Motor neuron (in vitro differentiated cells): ENCODE measurements at places on chromosomes 16 and 17. TPM values are rescaled to one million over a fixed set of nuclear protein-coding genes. Genes with fewer than 3 reads are reported as not detected.
A peak's percentile ranks its signal among the peaks of the same experiment; 100 is the strongest.

GRCh38 chr17:73772107-73772705, 128.0 kb upstream of the SDK2 start:
- ATAC-seq = no peak

RBFOX1 gene
- total RNA-seq = 65.3 and 72.8 TPM in 2 replicates

- ATAC-seq = no peak
Observed at GRCh38 chr16:75385507-75386152, 47.7 kb downstream of the CFDP1 start.

GRCh38 chr17:68033636-68034451, 1.7 kb upstream of the KPNA2 start:
- peak; percentile 44 for ATAC-seq

PPL gene
- 1.4 and 1.5 TPM in 2 replicates for total RNA-seq

PPP1R27 gene
- total RNA-seq = 1.0 and 1.2 TPM in 2 replicates

GRCh38 chr16:73482310-73482709, 434.4 kb upstream of the ZFHX3 start:
- peak; percentile 73 for ATAC-seq

DNAH17 gene
- total RNA-seq = 0.67 and 1.1 TPM in 2 replicates

GRCh38 chr17:68705714-68706076, 104.5 kb upstream of the FAM20A start:
- peak; percentile 6 for ATAC-seq

GRCh38 chr16:49858200-49859124, 2.5 kb upstream of the ZNF423 start:
- ATAC-seq = peak; percentile 43

GRCh38 chr16:21603928-21604327, 4.6 kb downstream of the METTL9 start:
- ATAC-seq = no peak

DNA sequence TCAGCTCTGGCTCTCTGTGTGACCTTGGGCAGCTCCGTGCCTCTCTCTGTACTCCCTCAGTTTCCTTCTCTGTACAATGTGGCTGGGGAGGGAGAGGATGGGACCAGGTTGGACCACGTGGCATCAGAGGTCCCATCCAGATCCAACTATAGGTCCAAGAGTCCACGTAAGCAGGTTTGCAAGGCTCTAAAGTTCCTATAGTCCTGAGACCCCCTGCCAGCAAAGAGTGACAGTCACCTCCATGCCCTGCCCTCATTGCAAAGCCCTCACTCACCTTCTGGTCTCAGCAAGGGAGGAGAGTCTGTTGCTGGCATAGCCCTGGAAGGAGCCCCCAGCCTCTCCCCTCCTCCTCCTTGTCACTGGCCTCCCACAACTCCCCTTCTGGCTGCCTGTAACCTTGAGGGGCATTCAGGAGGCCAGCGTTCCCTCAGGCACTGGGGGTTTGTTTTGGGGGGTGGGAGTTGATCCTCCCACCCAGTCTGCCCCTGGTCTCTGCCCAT, 6.1 kb upstream of the DRC7 start:
- ATAC-seq = no peak

DNA sequence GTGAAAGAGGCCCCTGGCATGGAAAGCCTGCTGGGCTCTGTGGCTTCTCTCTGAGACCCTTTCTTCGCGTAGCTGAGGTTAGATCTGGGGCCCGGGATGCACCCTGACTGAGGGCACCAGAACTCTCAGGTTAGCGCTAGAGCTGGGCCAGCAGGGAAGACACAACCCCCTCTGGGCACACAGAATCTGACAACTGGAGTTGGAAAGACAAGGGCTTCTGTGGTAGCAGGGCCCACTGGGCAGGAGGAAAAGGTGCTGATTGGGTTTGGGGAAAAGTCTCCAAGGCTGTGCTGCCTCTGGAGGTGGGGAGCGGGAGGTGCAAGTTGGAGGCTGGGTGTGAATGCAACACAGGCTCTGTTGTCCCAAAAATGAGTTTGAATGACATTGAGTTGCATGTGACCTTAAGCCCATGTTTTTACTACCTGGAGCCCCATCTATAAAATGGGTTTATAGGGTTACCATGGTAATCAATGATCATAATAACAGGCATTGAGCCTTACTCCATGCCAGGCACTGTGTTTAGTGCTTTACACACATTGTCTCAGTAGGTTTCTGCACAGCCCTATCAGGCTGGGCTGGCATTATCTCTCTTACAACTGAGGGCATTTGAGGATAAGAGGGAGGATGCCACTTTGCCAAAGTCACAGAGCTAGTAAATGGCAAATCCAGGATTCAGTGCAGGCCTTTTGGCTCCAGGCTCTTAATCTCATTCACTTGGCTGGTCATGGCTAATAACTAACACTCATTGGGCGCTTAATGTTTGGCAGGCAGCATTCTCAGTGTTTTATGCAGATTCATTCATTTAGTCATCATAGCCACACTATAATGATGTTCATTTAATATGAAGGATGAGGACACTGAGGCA, 9.5 kb upstream of the IGFBP4 start:
- peak; percentile 55 for ATAC-seq

- no peak for ATAC-seq
Observed at GRCh38 chr17:55722016-55722736, 488 bp downstream of the TMEM100 start.

AIPL1 gene
- 0.19 TPM in 1 of 2 replicates, not detected in the other for total RNA-seq

DNA sequence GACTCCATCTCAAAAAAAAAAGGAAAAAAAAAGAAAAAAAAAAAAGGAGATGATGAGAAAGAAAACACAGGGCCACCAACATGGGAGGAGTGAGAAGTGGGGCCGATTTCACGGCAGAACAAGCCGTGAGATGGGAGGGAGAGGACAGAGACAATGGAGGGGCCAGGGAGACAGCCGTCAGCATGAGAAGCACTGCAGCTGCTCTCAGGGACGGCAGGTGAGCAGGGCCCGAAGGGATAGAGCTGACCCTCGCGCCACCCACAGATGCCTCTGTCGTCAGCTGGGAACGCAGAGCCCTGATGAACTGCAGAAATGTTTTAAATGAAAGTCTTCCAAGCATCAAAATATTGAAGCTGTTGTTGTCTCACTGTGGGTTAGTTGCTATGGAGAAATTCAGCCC, 20.3 kb downstream of the PITPNM3 start:
- ATAC-seq = no peak

- ATAC-seq = no peak
Observed at GRCh38 chr17:60560860-60561257, 34.8 kb upstream of the APPBP2 start.

KRT31 gene
- 0.32 and 0.36 TPM in 2 replicates for total RNA-seq

ARHGAP23 gene
- 12.5 and 15.0 TPM in 2 replicates for total RNA-seq

DNA sequence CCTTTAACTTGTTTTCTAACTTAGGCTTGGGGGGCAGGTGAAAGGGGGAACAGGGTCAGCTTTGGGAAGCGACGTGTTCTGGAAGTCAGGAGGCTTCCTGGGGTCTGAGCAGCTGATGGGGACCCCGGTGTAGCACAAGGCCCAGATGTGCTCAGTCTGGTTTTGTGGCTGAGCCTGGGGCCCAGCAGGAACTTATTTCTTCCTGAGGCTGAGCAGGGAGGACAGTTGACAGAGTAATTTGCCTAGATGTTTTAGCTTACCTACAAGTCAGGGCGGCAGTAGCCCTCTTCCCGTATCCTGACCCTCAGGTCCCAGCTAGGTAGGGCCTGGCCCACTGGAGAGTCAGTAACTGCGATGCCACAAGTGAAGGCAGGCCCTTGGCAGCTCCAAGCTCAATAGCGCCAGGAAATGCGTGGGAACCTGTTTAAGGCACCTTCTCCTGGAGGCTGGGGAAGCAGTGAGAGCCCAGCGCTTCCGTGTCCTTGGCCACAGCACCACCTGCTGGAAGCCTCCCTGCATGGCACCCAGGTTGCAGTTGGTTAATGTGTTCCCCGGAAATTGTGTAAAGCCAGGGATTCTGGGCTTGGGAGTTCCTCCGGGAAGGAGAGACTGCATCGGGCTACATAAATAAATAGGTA, 5.2 kb downstream of the CCR7 start:
- ATAC-seq = peak; percentile 83

GNAO1 gene
- total RNA-seq = 53.1 and 63.8 TPM in 2 replicates

DNA sequence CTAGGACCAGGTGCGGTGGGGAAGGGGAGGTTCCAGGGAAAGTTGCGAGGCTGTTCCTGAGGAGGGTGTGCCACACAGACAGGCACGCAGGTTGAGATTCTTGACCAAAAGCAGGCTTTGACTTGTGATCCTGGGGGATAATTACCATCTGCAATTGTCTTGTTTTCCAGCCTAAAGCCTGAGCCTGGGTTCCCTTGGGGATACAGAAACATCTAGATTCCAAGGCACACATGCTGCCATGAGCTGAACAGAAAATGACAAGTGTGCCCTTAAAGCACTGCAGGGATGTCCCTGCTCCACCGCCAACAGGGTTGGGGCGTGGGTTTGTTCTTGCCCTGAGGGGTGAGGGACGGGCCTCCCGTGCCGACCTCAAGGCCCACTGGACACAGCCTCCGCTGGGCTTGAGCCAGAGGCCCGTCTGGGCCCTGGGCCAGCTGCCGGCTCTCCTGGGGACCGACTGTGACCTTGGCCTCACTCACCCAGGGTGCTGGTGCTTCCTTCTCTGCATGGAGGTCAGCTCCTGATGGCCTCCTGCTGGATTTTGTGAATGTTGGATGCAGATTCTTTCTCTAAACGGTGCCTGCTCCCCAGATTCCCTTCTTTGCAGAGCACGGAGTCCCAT, 14.0 kb downstream of the CA5A start:
- ATAC-seq = peak; percentile 9

PPP1R1B gene
- 1.1 and 2.2 TPM in 2 replicates for total RNA-seq

DNA sequence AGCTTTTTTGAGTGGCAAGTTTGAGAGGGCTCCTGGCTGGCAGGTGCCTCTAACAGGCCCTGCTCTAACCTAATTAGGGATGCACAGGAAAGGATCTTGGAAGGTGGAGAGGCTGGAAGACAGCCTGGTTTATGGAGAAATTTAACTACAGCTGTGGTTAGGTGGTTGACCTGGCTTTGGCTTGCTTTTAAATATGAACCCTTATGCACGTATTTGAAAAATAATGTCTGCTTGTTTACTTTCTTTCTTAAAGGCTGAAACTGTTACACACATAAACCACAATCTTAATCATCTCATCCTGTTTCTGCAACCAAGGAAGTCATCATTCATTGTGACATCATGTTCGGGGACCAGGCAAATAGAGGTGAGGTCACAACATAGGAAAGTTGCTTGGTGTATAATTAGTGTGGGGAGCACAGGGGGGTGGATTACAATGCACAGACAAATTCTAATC, 23.1 kb upstream of the DHRS13 start:
- ATAC-seq = no peak

SLC47A2 gene
- 0.40 and 1.7 TPM in 2 replicates for total RNA-seq

DNA sequence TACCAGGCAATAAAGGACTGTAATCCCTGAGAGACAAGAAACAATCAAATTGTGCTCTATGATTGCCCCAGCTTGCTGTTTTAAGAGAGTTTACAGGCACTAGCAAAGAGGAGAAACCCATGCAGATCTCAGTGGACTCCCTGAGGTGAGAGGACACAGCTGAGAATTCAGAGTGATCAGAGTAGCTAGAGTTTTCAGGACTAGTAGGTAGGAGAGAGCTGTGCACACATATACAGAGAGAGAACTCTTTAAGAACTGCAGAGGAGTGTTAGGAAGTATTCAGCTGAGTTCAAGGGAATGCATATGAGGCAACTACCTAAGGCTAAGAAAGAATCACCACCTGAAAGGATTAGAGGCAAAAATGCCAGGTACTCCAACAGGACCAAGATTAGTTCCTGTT, 904.8 kb downstream of the CDH8 start:
- no peak for ATAC-seq

- ATAC-seq = no peak
Observed at GRCh38 chr16:56795011-56795410, 65.1 kb downstream of the NUP93 start.

DNA sequence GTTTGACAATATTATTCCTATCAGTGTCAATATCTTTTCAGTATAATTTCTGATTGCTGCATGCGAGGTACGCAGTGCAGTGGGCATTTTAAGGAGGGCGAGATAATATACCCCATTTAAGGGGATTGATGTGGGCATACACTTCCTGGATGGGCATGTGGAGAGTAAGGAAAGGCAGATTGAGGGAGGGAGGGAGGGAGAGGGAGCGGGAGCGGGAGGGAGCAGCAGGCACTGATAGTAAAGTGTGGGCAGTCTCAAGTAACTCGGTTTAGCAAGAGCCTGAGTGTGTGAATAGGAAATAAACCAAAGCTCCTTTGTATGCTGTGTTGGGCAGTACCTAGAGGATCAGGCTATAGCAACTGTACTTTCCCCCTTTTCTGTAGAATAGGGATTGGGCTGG, 5.1 kb downstream of the BPTF start:
- peak; percentile 27 for ATAC-seq

DNA sequence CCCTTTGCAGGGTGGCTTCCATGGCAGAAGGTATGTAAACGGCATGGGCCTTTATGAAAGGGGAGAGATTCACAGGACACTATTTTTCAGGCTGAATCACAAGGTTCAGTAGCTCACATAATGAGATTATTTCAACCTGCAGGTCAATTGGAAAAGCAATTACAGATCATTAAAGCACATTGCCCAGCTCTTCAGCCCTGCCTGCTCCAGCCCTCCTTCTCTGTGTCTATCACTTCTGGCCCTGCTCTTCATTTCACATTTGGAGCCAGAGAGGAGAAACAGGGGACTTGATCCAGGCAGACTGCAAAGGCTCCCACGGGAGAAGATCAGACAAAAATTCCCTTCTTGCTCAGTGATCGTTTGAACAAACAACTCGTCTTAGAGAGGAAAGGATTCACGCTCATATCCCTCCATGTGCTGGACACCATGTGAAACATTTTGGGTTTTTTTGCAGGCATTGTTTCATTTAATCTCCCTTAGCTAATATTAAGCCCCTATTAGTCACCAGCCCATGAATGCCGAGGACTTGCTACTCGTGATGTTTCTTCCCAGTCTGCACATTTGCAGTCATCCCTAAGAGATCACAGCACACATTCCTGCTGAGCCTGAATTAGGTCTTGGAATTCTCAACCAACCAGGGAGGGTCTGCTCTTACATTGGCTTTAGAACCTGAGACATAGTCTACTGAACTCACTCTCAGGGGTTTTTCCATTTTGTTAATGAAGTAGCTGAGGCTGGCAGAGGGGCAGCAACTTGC, 443.9 kb upstream of the CCL2 start:
- peak; percentile 50 for ATAC-seq
